Stimulated activated CD4-positive, alpha-beta T cell treated with anti-CD3 and anti-CD28 coated beads, Interleukin-2, amount 100 ng/mL, for 24 hours (primary cell): ENCODE measurements at places on chromosomes 2 and 18.

DNA sequence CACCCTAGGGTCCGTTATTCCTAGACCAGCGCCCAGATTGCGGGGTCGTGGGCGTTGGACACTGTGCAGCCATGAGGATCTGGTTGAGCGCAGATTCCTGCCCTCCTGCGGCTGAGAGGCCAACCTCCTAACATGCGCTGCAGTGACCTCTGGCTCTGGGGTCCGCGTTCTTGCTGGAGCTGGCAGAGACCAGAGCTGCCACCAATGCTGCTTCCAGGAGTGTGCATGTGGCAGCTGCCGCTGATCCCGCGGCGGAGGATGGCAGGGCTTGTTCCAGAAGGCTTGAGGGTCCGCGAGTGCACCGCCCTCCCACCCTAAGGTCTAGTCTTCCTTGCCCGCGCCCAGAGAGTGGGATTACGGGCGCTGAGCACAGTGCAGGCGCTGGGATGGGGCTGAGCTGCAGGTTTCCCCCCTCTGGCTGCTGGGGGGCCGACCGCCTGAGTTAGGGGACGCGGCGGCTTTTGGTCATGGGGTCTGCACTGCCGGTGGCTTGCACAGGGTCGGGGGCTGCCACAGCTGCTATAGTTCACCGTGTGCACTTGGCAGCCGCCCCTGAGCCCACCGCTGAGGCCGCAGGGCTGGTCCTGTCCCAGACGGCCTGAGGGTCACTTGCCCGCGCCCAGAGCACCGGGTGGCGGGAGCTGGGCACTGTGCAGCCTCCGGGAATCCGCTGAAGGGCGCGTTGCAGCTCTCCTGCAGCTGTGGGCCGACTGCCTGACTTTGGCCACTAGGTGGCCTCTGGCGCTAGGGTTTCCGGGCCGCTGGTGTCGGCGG, 145.9 kb downstream of the CCDC74A start:
- peak; percentile 76 for DNase-seq

GRCh38 chr2:46885376-46885775, 30.2 kb downstream of the MCFD2 start:
- DNase-seq: no peak

GRCh38 chr2:112887964-112888749, 22.8 kb upstream of the IL37 start:
- no peak for DNase-seq

- no peak for DNase-seq
Observed at GRCh38 chr2:241956521-241957110, 87.1 kb downstream of the RTP5 start.

DNA sequence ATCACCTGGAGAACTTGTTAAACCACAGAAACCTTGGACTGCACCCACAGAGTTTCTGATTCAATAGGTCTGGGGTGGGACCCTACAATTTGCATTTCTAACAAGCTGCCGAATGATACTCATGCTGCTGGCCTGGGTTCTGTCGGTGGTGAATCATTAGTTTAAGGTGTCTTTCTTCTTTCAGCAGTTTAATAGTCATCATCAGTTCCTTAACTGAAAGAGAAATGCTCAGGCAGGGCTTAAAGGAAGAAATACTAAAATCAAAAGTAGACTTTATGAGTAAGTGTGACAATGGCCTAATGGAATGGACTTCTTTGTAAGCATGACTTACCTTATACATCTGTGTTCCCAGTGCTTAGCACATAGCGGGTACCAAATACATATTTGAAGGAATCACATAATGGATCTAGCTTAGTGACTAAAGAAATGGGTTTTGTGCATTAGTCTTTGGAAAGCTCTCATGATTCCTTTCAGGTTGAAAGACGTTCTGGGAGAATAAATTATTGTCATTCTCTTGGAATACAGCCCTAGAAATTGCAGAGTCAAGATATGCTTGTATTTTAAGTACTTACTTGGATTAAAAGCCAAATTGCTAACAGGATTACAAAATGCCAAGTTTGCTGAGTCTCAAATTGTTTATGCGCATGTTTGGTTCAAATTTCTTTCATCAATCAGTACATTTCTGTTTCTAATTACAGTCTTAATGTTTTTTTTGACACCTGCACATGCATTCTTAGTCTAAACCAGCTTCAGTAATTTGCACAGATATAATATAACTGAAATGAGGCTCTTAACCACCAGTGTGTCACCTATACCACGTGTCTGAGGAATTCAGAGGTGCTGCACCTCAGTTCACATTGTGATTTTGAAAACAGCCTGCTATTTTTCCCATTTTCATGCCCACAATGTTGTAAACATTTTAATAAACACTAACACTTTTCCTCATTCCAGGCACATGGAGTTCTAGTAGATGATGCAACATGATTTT, 220.3 kb upstream of the NRP2 start:
- DNase-seq: peak; percentile 6

GRCh38 chr18:33116376-33116775, 324.1 kb downstream of the CCDC178 start:
- DNase-seq: no peak

DNA sequence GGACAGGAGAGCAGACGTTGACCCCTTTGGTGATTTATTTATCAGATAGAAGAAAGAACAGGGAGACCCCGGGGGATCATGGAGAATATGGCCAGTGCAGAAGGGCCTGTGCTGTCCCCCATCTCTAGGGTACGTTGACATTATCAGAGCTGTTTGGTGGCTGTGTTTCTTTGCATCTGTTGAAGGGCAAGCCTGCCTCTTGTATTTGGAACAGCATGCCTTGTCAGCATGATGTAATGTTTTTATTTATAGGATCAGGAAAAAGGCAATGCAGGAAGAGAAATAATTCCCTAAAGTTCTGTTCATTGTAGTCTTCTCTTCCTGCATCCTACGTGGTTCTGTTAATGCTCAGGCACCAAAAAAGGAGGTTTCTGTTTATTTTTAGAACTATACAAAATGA, 49.8 kb upstream of the CABYR start:
- DNase-seq: no peak

- DNase-seq: no peak
Observed at GRCh38 chr18:34772887-34773286, 62.8 kb downstream of the DTNA start.

- DNase-seq: no peak
Observed at GRCh38 chr2:64396551-64396950, 57.4 kb upstream of the LGALSL start.

- DNase-seq: no peak
Observed at GRCh38 chr2:206614811-206615210, 27.5 kb upstream of the FAM237A start.

GRCh38 chr2:191631754-191632153, 46.2 kb upstream of the NABP1 start:
- DNase-seq: no peak

- DNase-seq: peak; percentile 36
Observed at GRCh38 chr2:54673501-54673998, 49.9 kb upstream of the EML6 start.

GRCh38 chr18:48798334-48799245, 152.2 kb downstream of the SMAD7 start:
- peak; percentile 11 for DNase-seq
